ENCODE measurements at places on chromosomes 1 and 21. TPM values are rescaled to one million over a fixed set of nuclear protein-coding genes. Genes with fewer than 3 reads are reported as not detected.

UBE4B gene
- total RNA-seq, result 44.9 TPM

CD1B gene
- not detected for total RNA-seq

NOL9 gene
- 21.1 TPM for total RNA-seq

SIK1 gene
- total RNA-seq, result 0.33 TPM

LRRN2 gene
- total RNA-seq, result not detected

CD52 gene
- not detected for total RNA-seq

YARS1 gene
- total RNA-seq, result 154 TPM

AKIRIN1 gene
- total RNA-seq, result 25.6 TPM

DNAI4 gene
- total RNA-seq, result 5.4 TPM

NMNAT2 gene
- under 0.01 TPM for total RNA-seq

HNRNPR gene
- 43.7 TPM for total RNA-seq

LENEP gene
- not detected for total RNA-seq

RIMKLA gene
- under 0.01 TPM for total RNA-seq

SH3BGR gene
- 2.8 TPM for total RNA-seq

CACNA1S gene
- total RNA-seq, result not detected

OR10J1 gene
- total RNA-seq, result not detected

NR1I3 gene
- total RNA-seq, result not detected

CHODL gene
- 0.15 TPM for total RNA-seq

BRINP3 gene
- total RNA-seq, result not detected

CD48 gene
- not detected for total RNA-seq

OVAAL gene
- total RNA-seq, result not detected

ZFYVE9 gene
- 36.9 TPM for total RNA-seq

S100A8 gene
- total RNA-seq, result not detected

S100A1 gene
- 0.17 TPM for total RNA-seq

BEST4 gene
- 0.33 TPM for total RNA-seq

CASQ2 gene
- not detected for total RNA-seq

MAGI3 gene
- 14.1 TPM for total RNA-seq

NR5A2 gene
- not detected for total RNA-seq

ARMH1 gene
- total RNA-seq, result 1.3 TPM

Measured in smooth muscle cell of trachea (primary cell).